ENCODE measurements at places on chromosomes 7 and 10.

- DNase-seq, result no peak
Measured at GRCh38 chr10:33616956-33617355, 282.5 kb upstream of the NRP1 start.

- DNase-seq, result no peak
Measured at GRCh38 chr7:134368851-134369544, 52.3 kb upstream of the SLC35B4 start.

DNA sequence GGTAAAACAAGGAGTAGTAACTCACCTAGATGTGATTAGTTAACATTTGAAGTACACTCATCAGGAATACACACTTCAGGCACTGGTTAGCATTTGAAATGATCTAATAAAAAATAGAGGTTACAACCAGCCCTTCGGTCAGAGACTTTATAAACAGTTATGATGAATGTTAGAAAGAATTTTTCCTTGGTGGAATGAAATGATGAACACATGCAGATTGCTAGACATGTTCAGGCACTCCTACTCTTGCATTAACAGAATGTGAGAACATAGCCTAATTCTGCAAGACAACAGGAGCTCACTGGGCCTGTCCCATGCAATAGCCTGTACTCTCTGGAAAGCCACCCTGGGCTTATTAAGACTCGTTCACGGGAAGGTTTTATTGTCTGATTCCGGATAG, 47.3 kb upstream of the TECTB start:
- no peak for DNase-seq

- DNase-seq, result no peak
Measured at GRCh38 chr10:132450825-132451505, 54.0 kb downstream of the PWWP2B start.

DNA sequence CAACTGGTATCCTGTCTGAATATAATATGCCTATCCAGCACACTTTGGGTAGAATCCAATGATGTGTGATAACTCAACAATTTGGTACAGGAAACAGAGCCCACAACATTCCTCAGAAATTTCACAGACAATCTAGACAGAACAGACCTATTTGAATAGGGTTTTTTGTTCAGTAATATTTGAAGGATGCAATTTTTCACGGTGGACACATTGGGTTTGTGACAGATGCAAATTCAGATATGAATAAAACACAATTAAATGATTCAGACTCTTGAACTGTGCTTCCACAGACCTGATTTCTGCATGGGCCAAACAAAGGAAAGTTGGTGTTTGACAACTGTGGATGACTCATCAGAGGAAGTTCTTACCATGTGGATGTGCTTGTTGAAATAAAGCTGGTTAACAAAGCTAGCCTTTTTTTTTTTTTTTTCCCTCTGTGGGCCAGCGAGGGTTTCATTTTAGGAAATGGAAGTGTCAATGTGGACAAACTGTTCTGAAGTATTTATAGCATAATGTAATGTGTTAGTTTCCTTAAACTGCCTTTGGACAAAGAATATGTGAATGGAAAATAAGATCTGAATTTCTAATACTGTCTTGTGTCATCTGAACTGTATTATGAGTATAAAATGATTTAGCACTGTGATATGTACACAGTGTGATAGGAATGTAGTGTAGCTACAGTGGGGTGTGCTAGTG, 43.2 kb upstream of the FAM133B start:
- no peak for DNase-seq

- no peak for DNase-seq
Measured at GRCh38 chr7:123640583-123640982, 15.1 kb upstream of the LMOD2 start.

GRCh38 chr7:1359681-1360485, 99.4 kb downstream of the MICALL2 start:
- no peak for DNase-seq

GRCh38 chr7:114921631-114922025, 266 bp upstream of the MDFIC start:
- DNase-seq, result no peak

DNA sequence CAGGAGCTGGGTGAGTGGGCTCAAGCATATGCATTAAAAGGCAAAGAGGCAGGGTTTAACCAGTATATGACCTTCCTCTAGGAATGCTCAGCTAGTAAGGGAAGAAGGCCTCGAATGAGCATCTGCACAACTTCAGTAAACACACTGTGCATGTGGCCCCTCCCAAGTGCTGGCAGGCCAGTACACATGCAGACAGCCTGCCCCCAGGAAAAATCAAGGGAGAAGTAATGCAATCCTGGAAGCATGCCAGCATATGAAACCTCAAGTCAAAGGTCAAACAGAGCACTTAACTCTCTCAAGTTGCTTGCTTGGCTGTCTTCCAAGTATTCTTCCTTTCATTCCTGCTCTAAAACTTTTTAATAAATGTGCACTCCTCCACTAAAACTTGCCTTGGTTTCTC, 208.4 kb downstream of the ACTR3B start:
- DNase-seq, result no peak

GRCh38 chr7:36129048-36129534, 24.0 kb upstream of the EEPD1 start:
- DNase-seq, result no peak

GRCh38 chr7:2711895-2712675, 24.1 kb downstream of the AMZ1 start:
- no peak for DNase-seq

DNA sequence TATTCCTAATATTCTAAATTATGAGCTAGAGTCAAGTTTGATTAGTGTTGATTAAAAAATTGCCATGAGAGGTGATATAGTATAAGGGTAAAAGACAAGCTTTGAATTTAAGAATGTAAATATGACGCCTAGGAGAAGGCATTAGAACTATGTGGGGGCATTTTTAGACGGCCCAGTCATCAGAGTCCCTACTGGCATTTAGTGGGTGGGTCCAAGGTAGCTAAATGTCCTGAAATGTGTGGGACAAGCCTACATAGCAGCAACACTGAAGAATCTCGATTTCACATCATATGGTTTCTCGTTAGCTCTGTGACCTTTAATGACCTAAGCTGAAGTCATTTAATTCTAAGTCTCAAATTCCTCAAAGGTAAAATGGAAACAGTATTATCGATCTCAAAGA, 133.5 kb downstream of the SGMS1 start:
- no peak for DNase-seq

DNA sequence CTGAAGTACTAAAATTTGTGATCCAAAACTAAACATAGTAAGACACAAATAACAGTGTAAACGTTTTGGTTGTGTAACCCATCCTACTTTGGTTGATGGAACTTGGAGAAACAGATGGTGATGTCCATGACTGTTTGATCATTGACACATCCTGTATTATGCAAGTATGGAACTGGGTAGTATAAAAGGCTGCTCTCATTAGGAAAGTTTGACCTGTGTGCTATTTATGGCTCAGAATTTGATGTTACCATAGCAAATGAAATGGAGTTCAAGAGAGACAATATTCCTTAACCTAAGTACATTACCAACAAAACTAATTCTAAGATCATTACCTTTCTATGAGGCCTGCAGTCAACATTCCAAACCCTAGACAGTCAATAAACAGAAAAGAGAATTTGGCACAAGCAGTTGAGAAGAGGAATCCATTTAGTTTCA, 39.9 kb downstream of the DKK1 start:
- no peak for DNase-seq

DNA sequence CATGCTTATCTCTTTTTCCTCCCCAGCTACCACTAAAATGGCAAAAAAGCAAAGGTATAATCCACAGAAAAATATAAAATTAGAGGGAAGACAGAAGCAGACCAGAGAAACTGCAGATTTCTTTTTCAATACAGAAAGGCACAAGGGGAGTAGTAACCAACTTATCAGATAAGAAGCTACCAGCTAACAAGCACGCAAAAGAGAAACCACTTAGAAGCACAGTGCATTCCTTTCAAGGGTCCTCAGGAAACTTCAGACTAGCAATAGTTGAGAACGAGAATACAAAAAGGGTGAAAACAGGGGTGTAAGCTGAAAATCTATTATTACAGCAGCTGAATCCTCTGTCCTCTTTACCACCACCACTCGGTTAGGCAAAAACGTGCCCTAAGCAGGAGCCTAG, 9.9 kb upstream of the OR2A5 start:
- DNase-seq, result no peak

DNA sequence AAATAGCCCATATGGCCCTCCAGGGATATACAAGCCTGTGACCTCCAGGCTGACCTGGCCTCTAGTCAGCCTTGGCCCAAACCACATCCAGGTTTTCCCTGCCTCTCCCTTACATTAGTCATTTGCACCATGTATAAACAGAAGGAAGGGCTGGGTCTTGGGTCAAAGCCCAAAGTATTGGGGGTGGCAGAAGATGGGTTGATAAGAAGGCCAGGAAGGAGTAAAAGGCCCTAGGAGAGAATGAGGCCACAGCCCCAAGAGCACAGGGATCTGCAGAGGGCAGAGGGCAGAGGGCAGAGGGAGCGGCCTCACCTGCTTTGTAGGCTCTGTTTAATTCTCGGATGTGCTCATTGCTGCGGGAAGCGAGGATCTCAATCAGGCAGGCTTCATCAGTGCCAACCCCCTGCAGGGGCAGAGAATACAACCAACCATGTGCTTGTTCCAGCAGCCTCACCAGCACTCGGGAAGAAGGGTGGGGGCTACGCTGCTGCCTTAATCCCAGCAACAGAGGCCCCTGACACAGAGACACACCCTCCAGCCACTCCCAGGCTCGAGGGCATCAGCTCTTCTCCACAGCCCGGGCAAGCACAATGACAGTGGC, 31.3 kb downstream of the PLAC9 start:
- DNase-seq, result no peak

DNA sequence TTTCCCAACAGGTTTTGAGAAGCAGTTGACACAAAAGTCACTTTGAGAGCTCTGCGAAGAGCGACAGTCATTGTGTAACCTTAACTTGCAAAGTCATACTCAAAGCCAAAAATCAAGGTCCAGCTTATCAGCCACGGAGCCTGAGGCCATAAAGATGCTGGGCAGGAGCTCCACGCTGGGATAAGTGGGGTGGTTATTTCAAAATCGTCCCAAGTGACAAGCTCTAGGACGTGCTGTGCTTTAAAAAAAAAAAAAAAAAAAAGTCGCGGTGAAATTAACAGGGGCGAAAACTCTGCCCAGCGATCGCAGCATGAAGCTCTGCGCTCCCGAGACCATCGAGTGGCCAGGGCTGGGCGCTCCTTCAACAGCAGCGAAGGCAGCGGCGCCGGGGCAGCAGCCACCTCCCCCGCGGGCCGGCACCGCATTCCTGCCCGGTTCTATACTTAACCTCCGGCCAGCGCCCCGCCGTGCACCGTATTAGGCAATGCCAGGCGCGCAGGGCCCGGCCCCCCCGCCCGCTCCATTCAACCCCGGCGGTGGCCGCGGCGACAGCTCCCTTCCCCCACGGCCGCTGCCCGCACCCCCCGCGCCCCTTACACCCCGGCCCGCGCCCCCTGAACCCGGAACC, 657 bp downstream of the HACD1 start:
- DNase-seq, result no peak

DNA sequence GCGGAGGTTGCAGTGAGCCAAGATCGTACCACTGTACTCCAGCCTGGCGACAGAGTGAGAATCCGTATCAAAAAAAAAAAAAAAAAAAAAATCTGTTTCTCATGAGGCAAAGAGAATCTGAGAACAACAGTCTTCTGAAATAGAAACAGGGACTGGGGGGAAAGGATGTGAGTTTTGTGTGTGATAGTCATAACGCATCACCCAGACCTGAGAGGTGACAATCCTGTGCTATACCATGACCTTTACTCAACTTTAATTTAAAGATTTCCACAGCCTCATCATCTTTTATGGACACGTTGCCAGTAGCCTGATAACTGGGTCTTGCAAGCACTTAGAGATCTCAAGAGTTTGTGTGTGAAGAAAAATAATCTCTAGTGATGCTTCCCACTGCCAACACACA, 2.3 kb downstream of the ATXN7L1 start:
- no peak for DNase-seq

- no peak for DNase-seq
Measured at GRCh38 chr7:72925546-72926120, 738 bp downstream of the POM121 start.

- DNase-seq, result no peak
Measured at GRCh38 chr7:74443543-74444247, 10.0 kb upstream of the GTF2IRD1 start.

GRCh38 chr7:99392659-99393354, 15.6 kb downstream of the PDAP1 start:
- peak; percentile 60 for DNase-seq

GRCh38 chr10:74329873-74330272, 178.9 kb downstream of the ADK start:
- no peak for DNase-seq

DNA sequence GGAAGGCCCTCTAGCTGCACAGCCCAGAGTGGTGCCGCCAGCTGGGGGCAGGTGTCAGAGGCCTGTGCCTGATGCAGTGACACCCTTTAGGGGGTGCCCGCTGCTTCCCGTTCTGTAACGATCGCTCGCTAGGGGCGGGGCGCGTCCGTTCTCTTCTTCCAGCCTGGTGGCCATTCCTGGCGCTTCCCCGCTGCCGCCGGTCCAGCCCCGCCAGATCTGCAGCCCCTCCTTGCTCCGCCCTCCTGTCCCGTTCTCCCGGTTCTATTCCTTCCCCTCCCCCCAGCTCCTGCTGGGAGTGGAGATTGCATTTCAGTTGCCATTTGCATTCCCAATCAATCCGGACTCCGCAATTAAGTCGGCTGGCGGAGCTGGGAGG, 39.2 kb downstream of the AGAP3 start:
- no peak for DNase-seq

DNA sequence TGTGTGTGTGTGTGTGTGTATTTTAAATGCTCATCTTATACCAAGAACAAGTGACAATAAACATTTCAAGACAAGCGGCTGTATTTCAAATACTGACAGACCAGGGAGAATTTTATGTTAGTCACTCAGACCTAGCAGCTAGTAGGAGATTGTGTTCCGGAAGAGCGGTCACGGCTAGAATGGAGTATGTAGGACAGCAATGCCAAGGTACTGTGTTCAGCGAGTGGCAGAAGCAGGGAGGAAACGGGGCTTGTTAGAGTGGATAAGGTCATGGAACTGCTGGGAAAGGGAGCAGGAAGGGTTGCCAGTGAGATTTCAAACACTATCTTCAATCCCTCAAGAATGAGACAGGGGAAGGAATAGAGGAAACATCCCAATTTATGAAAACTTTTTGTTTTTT, 260.5 kb upstream of the PITRM1 start:
- DNase-seq, result no peak

GRCh38 chr10:101131962-101132635, 999 bp downstream of the TLX1 start:
- no peak for DNase-seq

DNA sequence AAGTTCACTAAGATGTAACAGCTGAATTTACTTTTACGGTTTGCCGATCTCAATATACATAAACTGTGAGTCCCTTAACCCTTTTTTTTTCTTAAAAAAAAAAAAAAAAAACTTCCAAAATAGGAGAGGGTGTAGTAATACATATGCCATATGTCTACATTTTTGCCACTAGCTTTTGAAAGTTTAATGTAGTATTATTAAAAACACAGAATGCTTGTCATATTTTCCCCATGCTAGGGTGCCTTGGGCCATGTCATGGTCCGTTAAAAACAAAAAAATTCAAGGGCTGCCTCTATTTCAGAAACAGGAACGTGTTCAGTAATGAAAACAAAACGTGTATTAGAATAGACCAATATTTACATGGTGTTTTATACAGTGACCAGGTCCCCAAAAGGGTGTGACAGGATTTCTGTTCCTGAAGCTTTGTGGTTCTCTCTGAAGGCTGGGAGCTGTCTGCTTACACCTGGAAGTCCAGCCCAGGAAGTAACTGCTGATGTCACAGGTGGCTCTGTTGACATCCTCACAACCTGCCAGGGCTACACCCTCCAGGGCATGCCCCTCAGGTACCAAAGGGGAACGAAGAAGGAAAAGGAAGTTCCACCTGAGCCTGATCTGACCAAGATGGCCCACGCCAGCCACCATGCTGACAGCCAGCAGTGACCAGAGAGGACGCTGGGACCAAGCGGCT, 79.0 kb downstream of the COBL start:
- DNase-seq, result no peak

Data from activated CD4-positive, alpha-beta T cell treated with anti-CD3 and anti-CD28 coated beads, Interleukin-2, amount 50 U/mL, for 24 hours (primary cell).